Left ventricle myocardium inferior (tissue), 1 donor: ENCODE measurements at places on chromosomes 2 and 18. TPM values are rescaled to one million over a fixed set of nuclear protein-coding genes. Genes with fewer than 3 reads are reported as not detected.

DNA sequence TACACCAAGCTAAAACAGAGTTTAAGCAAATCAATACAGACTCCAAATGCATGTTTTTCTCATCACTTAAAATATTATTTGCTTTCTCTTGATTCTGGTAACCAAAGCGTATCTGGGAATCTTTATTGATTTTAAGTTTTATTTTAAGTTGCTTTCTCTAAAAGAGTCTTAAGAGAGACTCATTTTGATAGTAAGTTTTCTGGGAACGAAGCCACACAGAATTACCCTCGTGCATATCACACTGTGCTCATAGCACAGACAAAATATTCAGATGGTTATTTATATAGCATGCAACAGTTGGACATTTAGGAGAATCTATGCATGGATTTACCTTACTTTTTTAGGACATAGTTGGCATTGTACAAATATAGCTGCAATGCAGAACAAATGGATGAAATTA, 597.5 kb upstream of the NRXN1 start:
- no peak for DNase-seq

GRCh38 chr2:63663013-63663864, 74.5 kb downstream of the MDH1 start:
- no peak for DNase-seq

DNA sequence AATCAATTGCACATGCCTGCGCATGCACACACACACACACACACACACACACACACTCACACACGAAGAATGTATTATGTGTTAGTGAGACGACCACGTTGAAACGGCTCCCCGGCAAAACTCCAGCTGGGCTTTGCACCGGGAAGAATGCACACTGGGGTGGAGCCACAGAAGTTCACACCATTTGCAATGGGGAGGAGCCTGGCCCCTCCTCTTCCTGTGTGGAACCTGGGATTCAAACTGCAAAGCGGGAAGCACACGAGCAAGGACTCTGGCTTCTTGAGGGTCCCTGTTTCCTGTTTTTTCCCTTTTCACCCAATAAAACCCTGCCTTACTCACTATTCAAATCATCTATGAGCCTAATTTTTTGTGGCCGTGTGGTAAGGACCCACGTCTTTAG, 304.0 kb upstream of the TMEFF2 start:
- DNase-seq: no peak

GRCh38 chr2:9162841-9163240, 43.8 kb upstream of the ASAP2 start:
- DNase-seq: no peak

GRCh38 chr2:220434385-220434784, 807.0 kb downstream of the SLC4A3 start:
- no peak for DNase-seq

Gene ABCG5
- not detected for total RNA-seq

- no peak for DNase-seq
These were observed 12.3 kb downstream of the NCKAP1 start for GRCh38 chr2:183025993-183026392.

Gene TUBA4B
- not detected for total RNA-seq

- DNase-seq: no peak
These were observed 224.0 kb upstream of the TANK start for GRCh38 chr2:160936044-160936806.

DNA sequence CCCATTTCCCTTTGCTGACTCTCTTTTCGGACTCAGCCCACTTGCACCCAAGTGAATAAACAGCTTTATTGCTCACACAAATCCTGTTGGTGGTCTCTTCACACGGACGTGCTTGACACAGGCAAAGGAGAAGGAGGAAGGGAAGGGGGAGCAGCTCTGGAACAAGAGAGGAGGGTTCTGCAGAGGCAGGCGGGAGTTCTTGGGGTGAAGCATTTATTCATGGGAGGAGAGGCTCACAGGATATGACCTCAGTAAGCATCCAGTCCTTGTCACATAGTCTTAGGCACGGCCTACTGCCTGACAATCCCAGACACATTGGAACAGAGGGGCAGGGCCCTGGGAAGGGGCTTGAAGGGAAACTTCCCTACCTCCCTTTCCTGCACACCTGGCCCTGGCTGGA, 171.7 kb upstream of the HS6ST1 start:
- no peak for DNase-seq

DNA sequence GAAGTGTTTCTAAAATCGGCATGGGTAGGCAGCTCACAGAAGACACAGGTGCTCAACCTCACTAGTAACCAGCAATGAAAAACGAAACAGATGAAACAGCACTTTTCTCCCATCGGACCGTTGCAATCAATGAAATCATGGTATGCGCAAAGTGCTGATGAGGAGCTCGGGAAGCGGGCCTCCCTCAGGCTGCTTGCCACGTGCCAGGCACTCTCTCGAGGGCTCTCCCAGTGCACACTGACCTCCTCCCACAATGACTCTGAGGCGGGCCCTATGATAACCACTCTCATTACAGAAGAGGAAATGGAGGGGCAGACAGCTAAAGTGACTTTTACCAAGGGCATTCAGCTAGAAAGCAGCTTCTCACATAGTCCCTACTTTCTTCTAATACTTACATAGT, 3.8 kb upstream of the ANKRD23 start:
- no peak for DNase-seq

DNA sequence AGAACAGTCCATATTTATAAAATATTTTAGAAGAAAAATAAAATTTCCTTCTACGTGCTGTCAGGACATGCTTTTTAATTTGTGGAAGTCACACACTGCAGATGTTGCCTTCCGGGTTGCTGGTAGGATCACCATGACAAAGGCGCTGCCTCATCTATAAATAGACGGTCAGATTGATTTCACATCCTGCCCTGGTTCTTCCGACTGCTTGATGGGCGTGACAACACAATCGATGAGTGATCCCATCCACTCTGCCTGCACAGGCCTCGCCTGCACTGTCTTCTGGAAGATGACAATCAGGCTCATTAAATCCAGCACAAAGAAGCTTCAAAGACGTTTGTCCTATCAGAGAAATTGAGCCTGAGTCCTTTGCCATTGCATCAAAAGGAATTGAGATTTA, 318.9 kb upstream of the TRIB2 start:
- DNase-seq: no peak

Gene IMP4
- 57.2 TPM for total RNA-seq

Gene MAP4K3
- total RNA-seq: 37.1 TPM

DNA sequence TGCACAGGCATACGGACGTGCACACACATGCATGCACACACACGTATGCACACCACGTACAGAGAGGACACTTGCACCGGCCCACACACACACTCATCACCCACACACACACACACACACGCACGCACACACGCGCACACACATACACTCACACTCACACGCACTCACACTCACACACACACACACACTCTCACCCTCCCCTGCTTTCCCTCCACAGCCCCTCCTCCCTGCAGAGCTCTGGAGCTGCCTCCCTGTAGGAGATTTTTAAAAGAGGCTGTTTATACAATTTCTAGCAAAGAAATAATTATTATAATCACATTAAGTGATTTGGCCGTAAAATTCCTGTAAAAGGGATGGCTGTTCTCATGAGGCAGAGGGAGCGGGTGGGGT, 36.5 kb upstream of the SNED1 start:
- DNase-seq: no peak

DNA sequence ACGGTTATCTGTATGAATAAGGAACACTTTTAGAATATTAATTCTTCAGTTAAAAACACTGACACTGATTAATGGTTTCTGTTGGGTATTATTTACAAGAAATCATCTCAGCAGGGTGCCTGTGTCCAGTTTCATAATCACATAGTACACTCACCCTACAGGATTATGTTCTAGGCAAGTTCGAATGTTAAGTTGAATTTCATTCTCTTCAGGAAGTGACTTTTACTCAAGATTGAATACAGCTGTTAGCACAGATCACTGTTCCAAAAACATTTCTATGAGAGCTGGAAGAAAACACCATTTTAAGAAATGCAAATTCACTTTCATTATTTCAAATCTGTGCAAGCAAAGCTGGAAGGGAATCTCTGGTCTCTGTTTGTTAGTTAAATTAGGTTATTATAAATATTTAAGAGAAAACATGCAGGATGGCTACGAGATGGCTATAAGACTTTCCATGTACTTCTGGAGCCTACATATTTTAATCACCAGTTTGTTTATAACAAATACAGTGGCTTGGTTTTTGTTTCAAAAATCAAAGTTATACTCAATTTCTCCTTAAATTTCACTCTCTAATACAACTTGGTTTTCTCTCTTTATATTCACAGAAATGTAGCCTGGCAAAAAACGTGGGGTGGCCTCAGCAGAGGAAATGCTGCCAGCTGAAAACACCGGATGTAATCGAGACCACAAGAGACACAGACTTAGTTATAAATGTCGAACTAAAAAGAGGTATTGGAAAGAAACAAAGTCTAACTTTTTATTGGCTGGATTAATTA, 65.8 kb downstream of the RBMS1 start:
- DNase-seq: no peak

DNA sequence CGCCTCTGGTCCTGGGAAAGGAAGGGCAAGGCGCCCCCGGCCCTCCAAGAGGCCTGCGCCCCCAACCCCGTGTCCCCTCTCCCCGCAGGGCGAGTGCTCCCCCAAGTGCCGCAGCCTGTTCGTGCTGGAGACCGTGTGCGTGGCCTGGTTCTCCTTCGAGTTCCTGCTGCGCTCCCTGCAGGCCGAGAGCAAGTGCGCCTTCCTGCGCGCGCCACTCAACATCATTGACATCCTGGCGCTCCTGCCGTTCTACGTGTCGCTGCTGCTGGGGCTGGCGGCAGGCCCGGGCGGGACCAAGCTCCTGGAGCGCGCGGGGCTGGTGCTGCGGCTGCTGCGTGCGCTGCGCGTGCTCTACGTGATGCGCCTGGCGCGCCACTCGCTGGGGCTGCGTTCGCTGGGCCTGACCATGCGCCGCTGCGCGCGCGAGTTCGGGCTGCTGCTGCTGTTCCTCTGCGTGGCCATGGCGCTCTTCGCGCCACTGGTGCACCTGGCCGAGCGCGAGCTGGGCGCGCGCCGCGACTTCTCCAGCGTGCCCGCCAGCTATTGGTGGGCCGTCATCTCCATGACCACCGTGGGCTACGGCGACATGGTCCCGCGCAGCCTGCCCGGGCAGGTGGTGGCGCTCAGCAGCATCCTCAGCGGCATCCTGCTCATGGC, 52.4 kb downstream of the SLC66A2 start:
- no peak for DNase-seq

DNA sequence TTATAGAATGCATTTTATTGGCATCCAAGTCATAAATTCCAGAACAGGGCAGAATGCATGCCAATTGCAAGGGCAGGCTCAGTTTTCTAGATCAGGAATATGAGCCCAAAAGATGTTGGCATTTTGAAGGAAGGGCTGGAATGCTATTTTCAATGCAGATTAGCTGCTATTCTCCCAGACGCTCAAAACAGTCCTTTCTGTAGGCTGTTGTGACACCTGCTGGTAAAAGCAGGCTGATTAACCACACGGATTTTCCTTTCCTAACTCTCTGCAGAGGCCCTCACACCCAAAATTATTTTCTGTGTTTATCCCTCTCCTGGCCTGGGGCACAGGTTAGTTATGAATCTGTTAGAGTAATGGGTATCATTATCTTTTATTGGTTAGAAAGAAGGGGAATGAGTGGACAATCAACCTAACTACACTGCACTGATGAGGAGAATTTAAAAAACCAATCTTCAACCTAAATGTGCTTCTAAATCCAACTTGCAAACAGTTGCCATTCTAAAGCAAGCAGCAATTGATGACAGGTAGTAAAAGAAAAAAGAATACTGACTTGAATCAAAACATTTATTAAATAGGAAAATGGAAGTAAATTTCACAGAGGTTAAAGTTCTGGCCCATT, 94.0 kb downstream of the PLA2R1 start:
- no peak for DNase-seq

DNA sequence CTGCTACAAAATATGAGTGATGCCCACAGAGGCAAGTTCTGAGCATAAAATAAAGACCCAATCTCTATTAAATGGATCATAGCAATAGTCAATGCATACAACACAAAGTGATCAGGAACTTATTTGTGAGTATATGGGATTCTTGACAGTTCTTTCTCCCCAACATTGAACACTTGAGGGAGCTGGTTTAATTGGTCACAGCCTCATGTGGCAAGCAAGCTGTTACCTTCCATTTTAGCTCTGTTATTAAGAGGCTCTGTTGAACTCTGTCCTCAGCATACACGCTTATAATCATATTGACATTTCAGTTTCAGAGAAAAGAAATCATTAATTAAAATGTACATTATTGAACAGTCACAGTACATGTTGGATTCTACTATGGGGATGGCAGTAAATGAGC, 37.6 kb upstream of the PAX3 start:
- DNase-seq: no peak

DNA sequence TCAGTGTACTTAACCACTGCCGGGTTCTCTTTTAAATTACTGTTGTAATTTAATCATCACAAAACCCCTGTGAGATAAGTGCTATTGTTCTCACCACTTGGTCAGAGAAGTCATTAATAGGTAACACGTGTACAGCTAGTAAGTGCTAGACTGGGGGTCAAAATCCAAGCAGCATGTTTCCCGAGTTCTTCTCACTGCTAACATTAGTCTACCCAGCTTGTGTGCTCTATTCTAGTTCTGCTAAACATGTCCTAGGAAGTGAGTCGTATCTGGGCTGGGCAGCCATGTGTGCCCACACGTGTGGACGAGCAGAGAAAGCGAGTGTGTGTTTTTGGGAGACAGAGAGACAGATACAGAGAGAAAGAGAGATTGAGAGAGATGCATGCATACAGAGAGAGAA, 94.1 kb downstream of the BIN1 start:
- no peak for DNase-seq

GRCh38 chr18:2442726-2443275, 128.5 kb downstream of the METTL4 start:
- DNase-seq: no peak

GRCh38 chr2:3839476-3839875, 136.1 kb downstream of the DCDC2C start:
- DNase-seq: no peak

DNA sequence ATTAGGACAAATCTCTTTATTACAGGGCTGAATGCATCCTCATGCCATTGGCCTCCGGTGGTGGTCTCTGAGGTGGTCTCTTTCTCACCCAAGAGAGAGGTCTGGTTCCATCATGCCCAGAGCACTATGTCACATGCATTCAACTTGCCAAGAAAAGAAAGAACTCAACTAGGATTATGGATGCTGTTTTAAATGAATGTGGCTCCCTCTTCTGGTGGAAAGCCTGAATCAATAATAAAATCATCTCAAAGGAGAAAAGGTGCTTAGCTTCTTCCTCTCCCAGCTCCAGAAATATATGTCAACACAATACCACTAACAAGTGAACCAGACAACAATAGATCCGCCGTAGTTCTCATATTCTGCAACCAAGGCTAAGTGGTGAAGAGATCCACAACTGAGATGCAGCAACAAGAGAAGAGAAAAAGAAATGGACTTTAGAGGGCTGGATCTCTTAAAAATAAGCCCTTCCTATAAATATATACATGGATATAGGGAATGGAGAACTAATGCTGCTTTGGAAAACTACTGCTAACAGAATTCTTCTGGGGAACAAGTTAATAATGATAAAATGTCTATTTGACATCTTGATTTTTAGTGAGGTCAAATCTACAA, 396.8 kb downstream of the NCKAP5 start:
- DNase-seq: no peak

GRCh38 chr2:53448591-53448990, 319.0 kb upstream of the CHAC2 start:
- no peak for DNase-seq

Gene CFC1
- total RNA-seq: not detected

Gene TRIB2
- 31.1 TPM for total RNA-seq

- DNase-seq: no peak
These were observed 50.6 kb downstream of the THNSL2 start for GRCh38 chr2:88220718-88221117.

Gene OTOF
- not detected for total RNA-seq

Gene FSHR
- total RNA-seq: not detected
